NAMALWA (cell line): ENCODE measurements at places on chromosomes 6 and 20.

DNA sequence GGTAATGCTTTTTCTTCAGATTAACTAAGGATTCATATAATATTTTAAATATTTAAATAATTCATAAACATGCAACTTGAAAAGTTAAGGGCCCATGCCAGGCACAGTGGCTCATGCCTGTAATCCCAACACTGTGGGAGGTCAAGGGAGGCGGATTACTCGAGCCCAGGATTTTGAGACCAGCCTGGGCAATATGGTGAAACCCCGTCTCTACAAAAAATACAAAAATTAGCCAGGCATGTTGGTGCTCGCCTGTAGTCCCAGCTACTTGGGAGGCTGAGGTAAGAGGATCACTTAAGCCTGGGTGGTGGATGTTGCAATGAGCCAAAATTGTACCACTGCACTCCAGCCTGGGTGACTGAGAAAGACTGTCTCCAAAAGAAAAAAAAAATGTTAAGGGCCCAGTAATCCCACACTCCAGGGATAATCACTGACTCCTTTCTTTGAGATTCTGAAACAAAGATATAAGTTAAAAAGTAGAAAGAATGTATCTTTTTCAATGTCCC is 7.9 kb upstream of the RIN2 start:
- no peak for DNase-seq

DNA sequence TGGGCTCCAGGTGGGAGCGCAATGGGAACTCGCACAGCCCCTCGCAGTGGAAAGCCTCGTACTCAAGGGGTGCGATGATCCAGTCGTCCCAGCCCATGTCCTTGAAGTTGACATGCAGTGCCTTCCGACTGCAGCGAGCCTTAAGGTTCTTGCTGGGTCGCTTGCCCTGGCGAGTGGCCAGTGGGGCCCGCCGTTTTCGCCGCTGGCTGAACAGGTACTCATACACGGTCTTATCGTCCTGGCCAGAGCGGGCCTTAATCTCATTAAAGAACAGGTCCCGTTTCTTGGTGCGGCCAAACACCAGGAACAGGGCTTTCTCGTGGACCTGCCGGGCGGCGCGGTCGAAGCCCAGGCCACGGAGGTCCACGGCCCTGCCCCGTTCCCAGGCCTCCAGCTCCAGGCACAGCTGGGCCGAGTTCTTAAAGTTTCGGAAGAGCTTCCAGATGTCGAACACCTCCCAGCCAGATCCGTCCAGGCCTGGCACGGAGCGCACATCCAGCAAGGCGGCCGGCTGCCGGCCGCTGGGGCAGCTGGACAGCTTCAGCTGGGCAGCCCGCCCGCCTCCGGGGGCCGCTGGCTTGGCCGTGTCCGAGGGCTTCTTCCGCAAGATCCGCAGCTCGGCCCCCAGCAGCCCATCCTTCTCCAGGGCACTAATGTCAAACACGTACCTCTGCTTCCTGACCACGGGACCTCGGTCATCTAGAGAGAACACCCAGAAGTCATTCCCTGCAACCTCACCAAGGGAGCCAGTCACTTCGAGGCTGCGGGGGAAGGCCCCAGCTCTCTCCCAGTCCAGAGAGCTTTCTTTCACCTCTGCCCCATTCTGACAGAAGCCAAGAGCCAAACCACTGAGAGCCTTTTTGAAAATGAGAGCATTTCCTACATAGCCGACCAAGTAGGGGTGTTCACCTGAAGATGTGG is 3.7 kb downstream of the GDF5 start:
- DNase-seq: no peak

GRCh38 chr20:58852543-58853271 is at the start of gene GNAS:
Gene GNAS, plus strand, starts transcription at chr20:58852716.
- peak; percentile 39 for DNase-seq

- DNase-seq: no peak
Observed at GRCh38 chr6:38282911-38283310, 356.8 kb downstream of the BTBD9 start.

DNA sequence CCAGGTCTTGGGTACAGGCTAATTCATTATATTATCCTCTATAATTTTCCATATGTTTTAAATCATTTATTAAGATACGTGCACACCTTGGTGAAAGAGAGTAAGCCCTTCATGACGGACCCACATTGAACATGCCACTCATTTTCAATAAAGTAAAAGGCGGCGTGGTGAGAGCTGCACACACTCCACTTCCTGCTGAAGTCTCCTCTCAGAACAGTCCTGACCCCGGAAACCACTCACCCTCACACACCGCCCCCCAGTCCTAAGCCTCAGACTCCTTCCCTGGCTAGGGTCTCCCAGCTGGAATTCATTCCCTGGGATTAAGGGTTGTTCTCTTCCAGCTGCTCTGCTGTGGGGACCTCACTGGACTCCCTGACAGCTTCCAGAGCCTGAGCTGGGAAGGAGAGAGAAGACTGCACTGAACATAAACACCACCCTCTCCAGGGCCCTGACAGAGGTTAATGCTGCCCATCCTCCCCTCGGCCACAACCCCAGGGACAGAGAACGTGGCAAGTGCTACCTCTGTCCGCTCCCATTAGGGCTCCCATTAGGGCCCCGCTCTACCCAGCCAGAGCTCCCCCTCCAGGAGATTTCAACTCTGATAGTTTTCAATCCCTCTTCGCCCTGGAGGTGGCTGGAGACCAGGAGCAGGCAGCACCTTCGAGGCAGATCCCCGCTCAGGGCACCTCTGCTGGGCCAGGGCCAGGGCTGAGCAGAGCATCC is 24.8 kb downstream of the GRM4 start:
- no peak for DNase-seq

GRCh38 chr6:15674690-15675386 is 12.0 kb upstream of the DTNBP1 start:
- DNase-seq: no peak

GRCh38 chr6:11224966-11225463 is 7.5 kb downstream of the NEDD9 start:
- DNase-seq: no peak

DNA sequence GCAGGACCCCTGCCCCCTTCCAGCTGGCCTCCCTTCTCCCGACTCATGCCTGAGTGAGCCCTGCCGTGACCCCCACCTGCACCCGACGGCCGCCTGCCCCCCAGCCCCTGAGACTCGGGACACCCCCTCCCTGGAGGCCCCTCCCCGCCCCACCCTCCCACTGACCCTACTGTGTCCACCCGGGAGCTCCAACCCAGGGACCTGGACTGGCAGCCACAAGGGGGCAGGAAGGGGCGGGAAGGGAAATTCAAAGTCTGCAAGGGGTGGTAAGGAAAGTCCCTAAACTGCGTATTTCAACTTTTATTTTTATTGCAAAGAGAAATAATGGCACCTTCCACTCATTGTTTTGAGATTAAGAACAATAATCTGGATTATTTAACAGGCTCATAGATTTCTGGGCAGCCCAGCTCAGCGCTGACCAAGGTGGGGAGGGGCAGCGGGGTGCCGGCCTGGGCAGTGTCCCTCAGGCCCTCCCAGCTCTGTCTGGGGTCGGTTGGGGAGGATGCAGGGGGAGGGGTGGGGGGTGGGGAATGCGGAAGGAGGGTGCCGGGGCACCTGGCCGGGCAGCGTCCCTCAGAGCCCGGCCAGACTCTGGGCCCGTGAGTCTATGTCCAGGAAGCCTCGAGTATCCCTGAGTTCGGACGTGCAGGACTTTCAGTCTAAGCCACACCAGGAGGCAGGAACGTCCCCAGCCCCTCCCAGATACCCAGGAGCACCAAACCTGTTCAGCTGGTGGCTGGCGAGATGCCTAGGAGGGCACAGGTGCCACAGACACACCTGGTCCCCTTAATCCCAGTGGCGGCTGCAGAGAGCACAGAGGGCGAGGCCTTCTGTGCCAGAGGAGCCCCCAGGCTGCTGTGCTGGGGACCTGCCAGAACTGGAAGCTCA is 1.3 kb upstream of the PTK6 start:
- no peak for DNase-seq

GRCh38 chr6:90008908-90009501 is 114.7 kb downstream of the GJA10 start:
- DNase-seq: no peak

DNA sequence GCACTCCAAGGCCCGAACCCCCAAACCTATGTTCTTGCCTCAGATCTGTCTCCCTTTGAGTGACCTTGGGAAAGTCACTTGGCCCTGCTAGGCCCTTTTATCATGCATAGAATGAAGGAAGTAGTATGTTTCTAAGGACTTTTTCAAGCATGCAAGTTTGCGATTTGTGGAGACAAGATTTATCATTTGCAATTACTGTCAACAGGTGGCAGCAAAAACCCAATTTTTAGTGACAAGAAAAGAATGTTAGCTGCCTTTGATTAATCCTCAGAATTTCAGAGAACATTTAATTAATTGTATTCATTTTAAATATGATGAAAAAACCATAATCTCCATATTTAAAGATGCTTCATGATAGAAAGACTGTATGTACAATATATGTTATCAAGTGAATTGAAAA is 28.3 kb upstream of the PREP start:
- DNase-seq: peak; percentile 72

GRCh38 chr6:148195511-148195910 is 147.1 kb upstream of the SASH1 start:
- no peak for DNase-seq
